ENCODE measurements at places on chromosomes 11 and 22.

GRCh38 chr11:62922653-62923431 is 1.7 kb upstream of the CHRM1 start:
- peaks cover 35% of the 10 kb centered on the region for H3K4me1 ChIP-seq
- H3K27me3 ChIP-seq: peaks cover 46% of the 10 kb centered on the region
- H3K27ac ChIP-seq: no peak overlapping the region
- DNase-seq: no peak
- no peaks in the 10 kb centered on the region for H3K36me3 ChIP-seq
- H3K4me3 ChIP-seq: peak overlapping the region; percentile 13

DNA sequence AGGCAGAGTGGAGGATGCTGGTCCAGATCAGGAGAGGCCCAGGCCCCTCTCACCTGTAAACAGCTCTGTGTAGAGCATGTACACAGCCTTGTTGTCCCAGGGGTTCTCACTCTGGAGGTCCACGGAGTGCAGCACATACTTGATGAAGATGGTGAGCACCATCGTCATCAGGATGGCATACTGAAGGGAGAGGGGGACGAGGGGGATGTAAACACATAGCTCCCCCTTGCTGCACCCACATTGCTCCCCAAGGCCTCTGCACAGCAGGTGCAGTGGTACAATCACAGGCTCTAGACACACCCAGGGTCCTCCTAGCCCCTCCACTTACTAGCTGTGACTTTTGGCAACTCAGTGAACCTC is 2.9 kb downstream of the SYVN1 start:
- no peaks in the 10 kb centered on the region for H3K27me3 ChIP-seq
- peak overlapping the region; percentile 99 for H3K27ac ChIP-seq
- peaks cover 84% of the 10 kb centered on the region for H3K36me3 ChIP-seq
- DNase-seq: no peak

- no peak for DNase-seq
- no peaks in the 10 kb centered on the region for H3K36me3 ChIP-seq
- no peak overlapping the region for H3K4me3 ChIP-seq
- H3K27me3 ChIP-seq: no peaks in the 10 kb centered on the region
- peaks cover 8% of the 10 kb centered on the region for H3K4me1 ChIP-seq
- no peak overlapping the region for H3K27ac ChIP-seq
Observed at GRCh38 chr11:129247135-129247534, 55.0 kb upstream of the ARHGAP32 start.

DNA sequence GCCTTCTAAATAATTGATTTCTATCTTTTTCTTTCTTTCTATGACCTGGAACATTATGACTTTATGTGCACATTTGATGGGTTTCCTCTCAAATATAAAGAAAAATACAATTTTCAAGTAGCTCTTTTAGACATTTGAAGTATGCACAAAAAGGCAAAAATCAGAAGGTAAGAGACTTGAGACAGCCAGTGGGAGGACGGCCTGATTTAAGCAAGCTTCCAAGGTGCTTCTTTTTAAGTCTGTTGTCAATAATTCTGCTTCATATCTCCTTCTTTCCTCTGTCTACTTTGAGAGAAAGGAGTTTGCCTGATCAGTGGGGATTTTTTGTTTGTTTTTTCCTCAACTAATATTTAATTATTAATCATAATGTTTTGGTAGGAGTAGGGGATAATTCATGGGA is 188.2 kb upstream of the ARHGAP20 start:
- peaks cover 17% of the 10 kb centered on the region for H3K27me3 ChIP-seq
- no peaks in the 10 kb centered on the region for H3K4me1 ChIP-seq
- H3K36me3 ChIP-seq: no peaks in the 10 kb centered on the region
- no peak overlapping the region for H3K4me3 ChIP-seq

All from activated B cell treated with CpG ODN at 0.5 μM for 24 hours (primary cell).